ENCODE measurements at places on chromosomes 3 and 15.

- DNase-seq: no peak
Observed at GRCh38 chr3:9064850-9065249, 101.6 kb upstream of the RAD18 start.

DNA sequence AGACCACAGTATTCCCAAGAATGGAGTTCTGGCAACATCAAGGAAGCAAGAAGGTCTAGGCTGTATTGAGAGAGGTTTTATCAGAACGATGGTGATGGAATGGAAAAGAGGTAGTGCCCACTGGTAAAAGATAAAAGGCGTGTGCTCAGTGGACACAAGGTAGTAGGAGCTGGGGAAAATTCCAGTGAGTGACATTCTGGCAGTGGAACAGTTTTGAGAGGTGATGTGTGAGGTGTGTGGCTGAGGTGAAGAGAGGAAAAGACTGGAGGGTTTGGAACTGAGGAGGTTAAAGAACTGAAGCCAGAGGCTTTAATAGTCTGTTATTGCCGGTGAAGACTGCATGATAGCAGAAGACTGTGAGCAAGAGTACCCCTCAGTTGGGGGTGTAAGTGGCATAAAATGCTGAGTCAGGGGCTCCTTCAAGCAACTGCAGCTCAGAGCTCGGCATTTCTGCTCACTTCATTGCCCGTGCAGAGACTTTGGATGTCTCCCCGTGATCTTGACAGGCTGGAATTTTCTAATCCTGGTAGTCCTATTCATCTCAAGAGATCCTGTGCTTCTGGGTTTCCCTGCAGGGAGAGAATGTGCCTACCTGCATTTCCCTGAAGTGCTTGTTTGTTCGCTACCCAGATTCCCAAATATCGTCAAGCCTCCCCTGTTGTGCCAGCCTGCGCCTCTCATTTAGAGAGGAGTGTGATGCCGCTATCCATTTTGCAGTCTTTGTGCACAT is 191.0 kb downstream of the SATB1 start:
- no peak for DNase-seq

DNA sequence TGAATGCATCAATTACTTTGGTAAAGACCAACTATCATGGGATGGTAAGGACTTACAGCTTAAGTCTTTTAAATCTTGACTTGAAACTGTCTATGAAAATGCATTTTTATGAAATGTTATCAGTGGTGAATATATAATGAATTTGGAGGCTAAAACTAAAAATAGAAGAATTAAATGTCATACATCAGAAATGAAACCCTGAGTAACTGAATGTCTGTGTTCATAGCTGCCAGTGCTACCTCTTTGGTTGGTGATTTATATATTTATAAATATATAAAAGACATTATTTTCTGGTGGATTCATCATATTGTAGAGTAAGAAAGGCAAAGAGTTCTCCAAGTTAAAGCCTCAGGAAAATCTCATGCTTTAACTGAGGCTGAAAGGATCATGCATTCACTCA is 12.2 kb downstream of the SLC12A6 start:
- no peak for DNase-seq

DNA sequence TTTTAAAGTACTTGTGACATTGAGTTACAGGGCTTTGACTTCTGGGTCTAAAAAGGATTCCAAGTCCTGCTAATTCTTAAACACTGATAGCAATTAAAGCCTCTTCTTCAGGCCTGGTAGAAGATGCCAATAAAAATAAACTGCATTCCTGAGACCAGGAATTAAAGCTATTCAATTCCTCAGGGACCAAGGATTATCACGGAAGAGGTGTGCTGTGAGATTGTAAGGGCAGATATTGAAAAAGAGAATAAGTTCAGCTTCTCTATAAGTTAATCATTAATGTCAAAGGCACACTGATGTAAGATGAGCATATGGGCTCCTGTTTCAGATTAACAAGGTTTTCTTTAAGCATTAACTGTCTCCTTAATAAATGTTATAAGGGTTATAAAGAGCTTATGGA is 611.3 kb downstream of the SI start:
- peak; percentile 90 for DNase-seq

GRCh38 chr3:194134231-194134756 is 1.7 kb upstream of the HES1 start:
- DNase-seq: peak; percentile 81

DNA sequence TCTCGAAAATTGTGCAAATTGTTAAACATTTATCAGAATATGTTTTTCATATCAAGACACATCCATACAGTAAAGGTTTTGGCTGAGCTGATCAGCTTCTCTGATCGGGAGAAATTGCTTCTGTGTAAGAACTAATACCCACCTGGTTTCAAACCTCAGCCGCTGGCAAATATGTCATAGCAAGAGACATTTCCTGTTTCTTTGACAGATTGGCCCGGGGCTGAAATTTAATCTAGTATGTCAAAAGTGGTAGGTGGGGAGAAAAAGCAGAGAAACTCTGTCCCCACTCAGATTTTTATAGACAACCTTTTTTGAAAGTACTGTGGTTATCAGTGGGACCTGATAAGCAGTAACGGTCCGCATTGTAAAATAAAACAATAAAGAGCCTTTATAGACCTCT is 88.8 kb upstream of the SLC24A5 start:
- no peak for DNase-seq

DNA sequence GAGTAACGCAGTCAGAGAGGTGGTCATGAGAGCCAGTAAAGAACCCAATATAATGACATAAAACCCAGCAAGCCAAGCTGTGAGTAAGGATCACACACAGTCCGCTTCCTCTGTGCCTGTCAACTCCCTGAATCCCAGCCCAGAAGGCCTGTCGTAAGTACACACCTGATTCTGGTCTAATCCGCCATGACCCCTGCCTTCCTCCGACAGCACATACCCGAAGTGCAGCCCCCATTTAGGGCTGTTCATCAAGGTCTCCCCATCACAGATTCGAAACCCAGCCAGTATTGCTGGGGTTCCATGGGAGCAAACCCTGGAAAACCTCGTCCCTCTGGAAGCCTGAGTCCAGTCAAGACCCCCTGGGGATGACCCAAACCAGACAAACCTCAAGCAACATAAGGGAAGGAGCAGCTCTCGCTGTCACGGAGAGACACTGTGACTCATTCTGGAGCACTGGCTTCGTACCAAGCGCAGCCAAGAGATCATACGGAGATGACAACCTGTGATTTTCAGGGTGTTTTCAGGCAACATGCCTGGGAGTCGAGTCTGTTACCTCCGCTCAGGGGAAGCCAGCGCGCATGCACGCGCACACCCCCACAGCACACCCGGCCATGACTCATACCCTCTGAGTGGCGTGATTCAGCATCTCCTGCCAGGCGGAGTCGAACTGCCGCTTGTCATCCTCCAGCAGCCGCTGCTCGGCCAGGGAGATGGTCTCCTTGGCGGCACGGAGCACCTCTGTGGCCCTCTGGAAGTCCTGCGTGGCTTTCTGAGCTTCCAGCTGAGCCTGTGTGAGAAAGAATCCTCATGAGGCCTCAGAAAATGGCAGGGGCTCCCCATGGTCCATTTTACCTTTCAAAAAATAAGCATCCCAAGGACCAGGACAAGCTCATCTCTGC is 63.0 kb downstream of the SH3BP5 start:
- no peak for DNase-seq

GRCh38 chr15:38398134-38398533 is 55.8 kb upstream of the FAM98B start:
- DNase-seq: no peak

GRCh38 chr15:85624291-85624801 is 170.4 kb downstream of the KLHL25 start:
- DNase-seq: no peak

DNA sequence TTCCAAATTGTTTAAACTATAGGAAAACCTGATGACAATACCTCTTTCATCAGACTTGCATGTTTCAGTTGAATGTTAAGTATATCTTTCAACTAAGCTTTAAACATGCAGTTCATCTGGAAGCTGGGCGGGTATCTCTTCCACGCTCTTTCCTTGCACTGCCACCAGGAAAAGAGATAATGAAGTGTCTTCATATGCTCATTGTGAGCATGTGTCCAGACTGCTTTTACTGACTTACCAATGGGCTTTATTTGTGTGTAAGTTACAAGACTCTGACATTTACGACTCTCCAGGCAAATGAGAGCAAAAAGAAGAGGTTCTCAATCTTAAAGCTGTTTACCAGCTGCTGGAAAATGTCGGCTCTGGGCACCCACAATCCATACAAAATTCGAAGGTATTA is 52.8 kb downstream of the TMEM212 start:
- DNase-seq: no peak

GRCh38 chr15:98126326-98127085 is 166.0 kb downstream of the ARRDC4 start:
- DNase-seq: no peak

DNA sequence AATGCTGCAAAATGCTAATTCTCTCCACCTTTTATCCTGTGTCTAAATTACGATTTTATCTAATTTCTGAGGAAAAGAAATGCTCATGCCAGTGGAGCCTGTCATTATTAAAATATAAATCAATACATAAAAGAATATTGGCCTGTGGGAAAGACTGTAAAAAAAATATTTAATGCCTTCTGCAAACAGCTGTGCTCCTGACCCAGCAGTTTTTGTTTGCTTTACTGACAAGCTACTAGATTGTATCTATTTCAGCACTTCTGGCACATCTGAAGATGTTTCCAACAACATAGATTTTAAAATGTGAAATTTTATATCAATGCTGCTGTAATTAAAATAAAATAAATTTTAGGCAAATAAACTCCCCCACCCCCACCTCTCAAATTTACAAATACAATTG is 493.6 kb upstream of the AGTR1 start:
- DNase-seq: no peak

DNA sequence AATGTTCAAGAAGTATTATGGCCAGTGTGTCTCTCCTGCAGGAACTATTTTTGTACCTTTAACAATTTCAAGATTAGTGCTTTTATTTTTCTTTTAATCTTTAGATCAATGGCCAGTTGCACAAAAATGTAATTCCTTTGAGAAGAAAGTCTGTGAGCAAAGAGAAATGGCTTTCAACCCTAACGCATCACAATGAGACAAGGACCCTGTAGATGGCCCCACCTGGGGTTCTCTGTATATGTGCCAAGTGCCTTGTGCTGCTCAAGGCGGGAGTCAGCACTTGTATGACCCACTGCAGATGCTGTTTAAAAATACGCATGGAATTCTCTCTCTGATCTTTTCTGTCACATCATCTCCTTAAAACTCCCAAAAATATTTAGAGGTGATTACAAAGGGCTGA is 453.4 kb downstream of the OCA2 start:
- no peak for DNase-seq

DNA sequence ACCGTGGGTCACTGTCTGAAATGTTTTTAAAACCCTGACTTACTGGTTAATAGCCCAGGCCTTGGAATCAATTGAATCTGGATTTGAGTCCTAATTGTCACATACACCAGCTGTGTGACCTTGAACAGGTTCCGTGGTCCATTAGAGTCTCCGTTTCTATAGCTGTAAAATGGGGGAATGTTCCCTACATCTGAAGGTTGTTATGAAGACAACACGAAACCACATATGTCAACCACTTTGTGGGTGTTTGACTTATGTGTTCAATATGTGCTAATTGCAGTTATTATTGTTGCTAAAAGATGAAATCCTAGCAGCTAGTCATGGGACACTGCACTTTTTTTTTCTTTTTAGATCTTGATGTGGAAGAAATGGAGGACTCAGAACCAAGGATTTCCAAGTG is 35.3 kb downstream of the ZBTB38 start:
- no peak for DNase-seq

DNA sequence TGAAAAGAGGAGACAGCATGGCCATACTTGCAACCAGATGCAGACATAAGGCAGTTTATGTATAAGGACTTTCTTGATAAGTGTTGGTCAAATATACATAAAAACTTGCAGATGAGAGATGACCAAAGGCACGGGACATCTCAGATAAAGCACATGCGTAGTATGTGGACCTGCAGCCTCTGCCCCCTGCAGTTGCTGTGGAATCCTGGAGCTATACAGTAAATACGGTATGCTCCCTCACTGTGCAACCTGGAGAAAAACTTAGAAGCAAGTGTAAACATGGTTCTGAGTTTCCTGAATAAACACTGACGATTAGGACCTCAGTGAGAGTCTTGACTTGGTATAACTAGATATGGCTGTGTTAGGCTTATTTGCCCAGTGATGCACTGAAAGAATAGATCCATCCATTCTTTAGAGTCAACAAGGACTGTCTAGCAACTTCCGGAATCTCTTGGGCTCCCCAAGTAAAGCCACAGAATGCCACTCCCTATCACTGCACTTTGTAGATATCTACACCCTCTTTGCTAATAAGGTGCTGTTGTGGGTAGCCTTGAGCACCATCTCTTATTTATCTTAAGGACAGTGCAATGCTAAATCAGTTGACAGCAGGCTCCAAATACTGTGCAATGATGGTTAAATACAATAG is 40.2 kb downstream of the GJD2 start:
- DNase-seq: no peak

- no peak for DNase-seq
Observed at GRCh38 chr3:42376344-42376798, 34.0 kb downstream of the LYZL4 start.

DNA sequence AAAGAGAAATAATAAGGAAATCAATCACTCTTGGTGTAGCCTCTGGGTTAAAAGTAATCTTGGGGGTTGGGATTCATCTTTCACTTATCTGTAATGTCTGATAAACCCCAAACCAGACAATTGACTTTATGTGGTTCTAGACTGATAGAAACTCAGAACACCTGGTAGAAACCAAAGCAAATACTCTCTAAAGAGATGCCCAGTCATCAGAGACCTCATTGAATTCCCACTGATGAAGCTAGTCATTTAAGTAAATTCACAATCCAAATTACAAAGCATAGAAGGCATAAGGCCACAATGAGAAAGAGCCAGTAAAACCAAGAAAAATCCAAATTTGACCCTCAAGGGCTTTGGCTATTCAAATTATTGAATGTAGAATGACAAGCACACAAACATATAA is 250.6 kb downstream of the MBNL1 start:
- no peak for DNase-seq

GRCh38 chr15:69577397-69577796 is 124.8 kb downstream of the RPLP1 start:
- no peak for DNase-seq

- no peak for DNase-seq
Observed at GRCh38 chr3:120018299-120018698, 75.9 kb downstream of the GSK3B start.

DNA sequence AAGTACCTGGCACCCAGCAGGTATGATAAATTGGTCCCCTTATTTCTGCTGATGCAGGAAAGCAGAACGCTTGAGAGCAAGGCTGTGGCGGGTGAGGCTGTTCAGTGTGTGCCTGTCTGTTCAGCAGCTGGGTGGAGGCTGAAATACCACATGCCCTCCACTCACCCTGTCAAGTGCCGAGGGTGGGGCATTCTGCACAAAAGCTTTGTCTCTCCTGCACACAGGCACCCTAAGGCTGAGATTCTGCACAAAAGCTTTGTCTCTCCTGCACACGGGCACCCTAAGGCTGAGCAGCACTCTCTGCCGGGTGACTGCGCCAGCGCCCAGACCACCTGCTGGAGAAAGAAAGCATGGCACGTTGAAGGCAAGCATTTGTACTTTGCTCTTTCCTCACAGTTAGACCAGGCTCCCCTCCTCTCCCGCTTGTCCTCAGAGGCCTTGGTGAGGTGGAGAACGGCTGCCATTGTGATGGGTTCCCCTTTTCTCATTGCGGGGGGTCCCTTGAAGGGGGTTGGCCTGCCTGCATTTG is 97.5 kb downstream of the BDH1 start:
- no peak for DNase-seq

GRCh38 chr3:112739252-112739965 is 98.5 kb upstream of the CCDC80 start:
- no peak for DNase-seq

All from NCI-H82 (cell line).